ENCODE measurements at places on chromosomes 3 and 15. TPM values are rescaled to one million over a fixed set of nuclear protein-coding genes. Genes with fewer than 3 reads are reported as not detected.

PODXL2 gene
- 4.2 TPM for total RNA-seq

GNAT1 gene
- not detected for total RNA-seq

ST8SIA2 gene
- 0.09 TPM for total RNA-seq

CCR9 gene
- total RNA-seq: not detected

TMCO5A gene
- not detected for total RNA-seq

TMEM212 gene
- total RNA-seq: not detected

GOLGA8Q gene
- total RNA-seq: not detected

IL1RAP gene
- total RNA-seq: 8.9 TPM
